ENCODE measurements at places on chromosomes 4 and X.

GRCh38 chr4:118803253-118803652 is 32.7 kb downstream of the SEC24D start:
- no peak for DNase-seq

GRCh38 chr4:57607566-57608180 is 497.5 kb upstream of the IGFBP7 start:
- DNase-seq: no peak

- no peak for DNase-seq
These were observed 14.7 kb downstream of the SLIT2 start for GRCh38 chr4:20266215-20267082.

- DNase-seq: no peak
These were observed 33.0 kb downstream of the SGMS2 start for GRCh38 chr4:107857741-107858140.

DNA sequence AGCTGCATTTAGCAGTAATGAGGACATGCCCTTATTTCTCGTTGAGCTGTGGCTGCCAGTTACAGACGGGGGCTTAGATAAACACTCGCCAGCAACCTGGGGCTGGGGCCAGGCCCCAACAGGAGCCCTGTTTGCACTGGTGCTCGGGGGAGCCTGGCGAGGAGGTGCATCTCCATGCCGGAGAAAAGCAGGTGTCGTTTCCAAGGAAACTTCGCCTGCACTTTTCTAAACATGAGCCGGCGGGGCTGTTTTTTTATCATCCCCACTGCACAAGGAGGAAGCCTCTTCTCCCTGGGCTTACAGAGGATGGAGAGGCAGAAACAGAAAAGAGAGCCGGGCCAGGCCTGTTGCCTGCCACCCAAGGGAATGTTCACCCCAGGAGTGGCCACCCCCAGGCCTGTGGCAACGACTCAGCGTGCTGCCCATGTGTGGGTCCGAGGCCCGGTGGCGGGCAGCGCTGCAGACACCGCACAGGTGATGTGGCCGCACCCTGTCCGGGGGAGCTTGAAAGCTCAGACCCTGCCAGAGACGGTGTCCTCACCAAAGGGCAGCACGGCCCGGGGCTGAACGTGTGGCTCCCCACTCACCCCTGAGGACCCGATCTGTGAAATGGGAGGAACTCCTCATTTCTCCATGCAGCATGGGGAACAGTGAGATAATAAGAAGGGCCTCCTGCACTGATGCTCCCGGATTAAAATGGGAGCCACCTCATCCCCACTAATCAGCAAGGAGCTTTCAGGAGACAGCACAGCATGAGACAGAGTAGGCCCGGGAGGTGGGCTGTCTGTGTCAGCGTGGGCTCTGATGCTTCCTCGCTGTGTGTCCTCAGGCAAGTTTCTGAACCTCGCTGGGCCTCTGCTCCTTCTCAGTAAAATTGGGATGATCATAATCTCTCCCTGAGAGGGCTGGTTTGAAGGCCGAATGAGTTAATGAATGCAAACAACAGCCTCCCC is 33.8 kb upstream of the ADRA2C start:
- DNase-seq: no peak

GRCh38 chr4:4727536-4727935 is 131.9 kb upstream of the MSX1 start:
- no peak for DNase-seq

GRCh38 chrX:132173647-132174046 is 45.6 kb downstream of the RAP2C start:
- no peak for DNase-seq

DNA sequence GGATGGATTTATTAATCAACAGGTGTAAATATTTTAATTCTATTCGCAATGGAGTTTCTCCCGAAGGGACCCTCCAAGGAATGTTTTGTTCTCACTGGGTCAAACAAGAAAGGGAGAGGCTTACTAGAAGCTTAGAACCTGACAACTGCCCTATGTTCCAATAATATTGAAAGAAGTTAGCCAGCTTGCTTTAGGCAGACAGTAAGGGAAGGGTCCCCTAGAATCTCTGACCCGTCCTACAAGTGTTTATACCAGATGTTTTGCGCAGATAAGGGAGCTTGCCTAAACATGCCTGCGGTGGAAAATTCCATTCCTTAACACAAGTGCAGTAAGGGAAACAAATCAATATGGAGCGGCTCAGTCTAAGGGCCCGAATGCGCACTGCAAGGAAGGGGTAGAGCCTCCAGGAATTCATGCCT is 17.7 kb downstream of the IL21 start:
- no peak for DNase-seq
